ENCODE measurements at places on chromosomes 1 and 21. TPM values are rescaled to one million over a fixed set of nuclear protein-coding genes. Genes with fewer than 3 reads are reported as not detected.
A peak's percentile ranks its signal among the peaks of the same experiment; 100 is the strongest.

The ICOSLG gene
- 4.9 TPM for polyA plus RNA-seq

The CFAP57 gene
- 0.15 TPM for polyA plus RNA-seq

The AGT gene
- polyA plus RNA-seq: 7.2 TPM

The GFI1 gene
- polyA plus RNA-seq: 0.30 TPM

DNA sequence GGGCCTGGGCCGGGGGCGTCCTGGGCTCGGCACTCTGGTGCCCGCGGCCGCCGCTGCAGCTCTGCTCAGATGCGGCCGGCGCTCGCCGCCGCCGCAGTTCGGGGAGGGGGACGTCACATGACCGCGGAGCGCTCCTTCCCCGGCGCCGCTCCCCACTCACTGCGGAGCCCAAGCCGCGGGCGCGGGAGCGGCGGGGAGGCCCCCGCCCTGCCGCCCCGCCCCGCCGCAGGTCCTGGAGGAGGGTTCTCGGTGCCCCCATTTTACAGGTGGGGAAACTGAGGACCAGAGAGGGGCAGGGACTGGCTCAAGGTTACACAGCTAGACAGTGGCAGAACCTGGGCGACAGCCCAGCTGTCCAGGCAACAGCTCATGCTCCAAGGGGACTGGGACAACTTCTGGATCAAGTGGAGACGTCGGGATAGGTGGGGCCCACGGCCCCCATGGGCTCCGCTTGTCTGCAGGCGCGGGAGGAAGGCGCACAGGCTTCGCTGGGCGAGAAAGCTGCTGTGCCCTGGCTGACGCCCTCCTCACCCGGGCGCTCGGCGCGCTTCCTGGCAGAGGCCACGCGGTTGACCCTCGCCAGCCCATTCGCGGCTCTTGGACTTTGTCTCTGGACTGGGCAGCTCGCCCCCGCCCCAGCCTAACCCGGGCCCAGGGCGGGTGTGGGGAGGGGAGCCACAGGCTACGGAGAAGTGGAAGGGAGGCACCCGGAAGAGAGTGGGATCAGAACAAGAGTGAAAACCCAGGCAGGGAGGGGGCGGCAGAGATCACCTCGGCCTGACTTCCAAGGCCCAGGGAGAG, at the start of gene RAP1GAP:
RAP1GAP (minus strand) TSS at position 100 of the 801 bp plus-strand sequence. CDS start 49,325 bp downstream, outside the sequence.
- DNase-seq: no peak

- peak; percentile 25 for DNase-seq
Measured at GRCh38 chr21:43854773-43855633, 10.0 kb upstream of the AGPAT3 start.

GRCh38 chr1:84720221-84720780, 30.0 kb upstream of the SSX2IP start:
- no peak for DNase-seq

Data from muscle of leg (tissue), 16 donors.